Kidney (tissue), 22 donors: ENCODE measurements at places on chromosomes 7 and 10.
A peak's percentile ranks its signal among the peaks of the same experiment; 100 is the strongest.

DNA sequence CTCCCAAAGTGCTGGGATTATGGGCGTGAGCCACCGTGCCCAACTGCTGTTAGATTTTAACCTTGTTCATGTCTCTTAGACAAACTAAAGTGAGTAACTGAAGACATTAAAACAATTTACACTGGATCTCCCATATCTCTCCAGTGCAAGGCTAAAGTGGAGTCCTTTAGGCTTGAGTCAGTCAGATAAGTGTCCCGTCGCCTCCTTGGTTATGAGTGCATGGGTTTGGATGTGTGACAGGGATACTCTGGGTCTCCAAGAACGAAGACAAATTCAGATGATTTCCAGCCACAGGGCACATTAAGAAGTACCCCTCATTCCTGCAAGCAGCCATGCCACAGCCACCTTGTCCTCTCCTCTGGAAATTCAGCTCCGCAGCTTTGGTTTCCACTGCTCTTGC, 66.1 kb upstream of the PDZD8 start:
- no peak for DNase-seq

DNA sequence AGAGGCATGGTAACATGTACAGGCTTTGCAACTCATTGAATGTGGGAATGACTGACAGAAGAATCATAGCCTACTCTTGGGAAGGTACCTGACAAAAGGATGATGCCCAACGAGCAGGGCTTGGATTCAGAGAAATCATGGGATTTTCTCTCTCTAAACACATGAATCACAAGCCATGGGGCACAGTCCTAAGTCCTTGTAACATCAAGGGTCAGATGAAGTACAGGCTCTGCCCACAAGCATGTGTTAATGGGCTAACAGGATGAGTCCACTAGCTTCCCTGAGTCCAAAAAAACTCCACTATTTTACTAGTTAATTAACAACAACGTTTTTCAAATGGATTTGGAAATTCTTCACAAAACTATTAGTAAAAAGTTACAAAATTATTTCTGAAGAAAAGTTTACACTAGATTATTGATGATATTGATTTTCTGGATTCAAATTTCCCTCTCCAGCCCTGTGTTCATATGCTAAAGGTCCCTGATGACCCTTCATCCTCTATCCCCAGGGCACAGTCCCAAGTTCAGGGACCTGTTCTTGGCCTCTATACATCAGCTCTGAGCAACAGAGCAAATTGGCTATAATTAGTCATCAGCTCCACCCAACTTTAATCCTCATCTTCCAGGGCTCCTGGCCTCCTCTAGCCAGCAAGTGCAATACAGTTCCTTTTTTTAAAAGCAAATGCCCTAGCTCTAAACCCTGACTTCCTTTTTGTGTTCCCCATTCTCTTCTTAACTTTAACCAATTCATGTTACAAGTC, 99.8 kb downstream of the GSAP start:
- no peak for DNase-seq

DNA sequence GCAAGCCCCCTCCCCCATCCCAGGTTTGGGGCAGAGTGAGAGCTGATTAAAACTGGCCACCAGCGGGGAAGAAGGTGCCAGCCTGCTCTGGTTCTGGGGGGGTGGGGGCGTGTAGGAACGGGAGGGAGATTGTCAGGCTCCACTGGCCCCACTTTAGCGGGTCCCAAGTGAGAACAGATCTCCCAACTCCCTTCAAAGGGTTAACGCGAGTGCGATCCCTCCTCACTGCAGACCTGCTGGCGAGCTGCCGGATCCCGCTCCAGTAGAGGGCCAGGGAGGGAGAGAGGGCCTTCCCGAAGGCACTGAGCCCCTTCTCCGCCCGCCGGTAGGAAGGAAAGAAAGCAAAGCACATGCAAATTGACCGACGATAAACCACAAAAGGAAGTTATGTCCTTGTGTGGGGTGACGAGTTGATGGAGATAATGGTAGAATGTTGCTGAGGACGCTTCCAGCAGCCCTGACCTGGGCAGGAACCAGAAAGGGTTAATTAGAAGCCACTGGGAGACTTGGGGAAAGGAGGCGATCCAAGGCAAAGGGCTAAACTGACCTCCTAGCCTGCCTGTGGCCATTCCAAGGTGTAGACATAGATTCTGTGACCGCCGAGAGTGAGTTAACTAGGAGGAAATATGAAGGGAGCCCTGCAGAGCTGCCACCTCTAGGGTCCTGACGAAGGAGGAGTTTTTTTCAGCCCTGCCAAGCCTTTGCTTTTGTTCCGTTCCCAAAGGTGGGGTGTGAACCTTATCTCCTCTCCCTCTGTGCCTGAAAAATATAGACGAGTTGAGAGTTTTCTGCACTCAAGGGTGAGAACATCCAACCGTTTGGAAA, 1.5 kb downstream of the NRG3 start:
- peak; percentile 78 for DNase-seq

DNA sequence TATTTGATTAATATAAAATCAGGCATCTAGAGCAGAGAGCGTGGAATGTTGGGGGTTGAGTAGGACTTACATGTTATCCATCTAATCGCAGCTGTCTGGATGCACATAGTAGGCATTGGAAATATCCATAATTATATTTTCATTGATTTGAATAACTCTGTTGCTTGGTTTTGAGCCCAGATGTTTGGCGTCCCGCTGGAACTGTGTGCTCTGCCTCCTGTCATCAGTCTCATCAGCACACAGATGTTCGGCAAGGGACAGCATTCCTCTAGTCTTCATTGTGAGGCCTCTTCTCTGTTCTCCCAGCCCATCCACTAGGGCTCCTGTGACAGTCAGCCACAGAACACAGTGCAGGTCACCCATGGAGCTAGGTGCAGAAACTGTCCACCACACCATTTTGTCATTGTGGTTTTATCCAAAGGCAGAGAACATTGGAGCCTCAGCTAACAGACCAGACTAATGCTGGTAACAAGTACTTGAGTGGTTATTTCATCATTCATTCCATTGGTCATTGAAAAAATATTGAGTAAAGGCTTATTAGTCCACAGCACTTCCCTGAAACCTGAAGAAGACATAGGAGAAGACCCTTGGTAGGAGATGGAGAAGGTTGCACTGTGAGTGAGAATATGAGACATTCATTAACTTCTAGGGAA, 927.4 kb downstream of the LRMDA start:
- DNase-seq, result no peak

DNA sequence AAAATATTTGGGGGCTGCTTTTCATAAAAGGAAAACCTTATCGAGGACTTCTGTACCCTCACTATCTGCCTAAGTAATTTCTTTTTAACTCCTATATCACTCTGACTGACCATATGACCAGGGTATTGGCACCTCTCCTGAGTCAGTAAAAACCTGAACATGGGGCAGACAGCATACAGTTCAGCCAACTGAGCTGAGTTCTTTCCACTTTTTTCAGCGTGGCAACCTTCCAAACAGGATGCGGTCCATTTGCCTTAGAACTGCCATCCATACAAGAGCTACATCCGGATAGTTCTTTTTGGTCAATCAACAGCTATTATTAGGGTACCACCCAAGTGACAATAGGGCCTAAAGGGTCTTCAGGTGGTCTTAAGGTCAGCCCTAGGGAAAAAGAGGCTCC, 122.6 kb downstream of the MARCHF5 start:
- no peak for DNase-seq

DNA sequence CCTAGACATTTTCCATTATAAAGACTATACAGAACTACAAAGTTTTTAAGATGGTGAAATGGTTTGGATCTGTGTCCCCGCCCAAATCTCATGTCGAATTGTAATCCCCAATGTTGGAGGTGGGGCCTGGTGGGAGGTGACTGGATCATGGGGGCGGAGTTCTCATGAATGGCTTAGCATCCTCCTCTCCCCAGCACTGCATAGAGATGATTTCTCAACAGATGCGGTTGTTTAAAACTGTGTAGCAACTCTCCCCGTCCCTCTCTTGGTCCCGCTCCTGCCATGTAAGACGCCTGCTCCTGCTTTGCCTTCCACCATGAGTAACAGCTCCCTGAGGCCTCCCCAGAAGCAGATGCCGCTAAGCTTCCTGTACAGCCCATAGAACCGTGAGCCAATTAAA, 1.6 kb downstream of the FAM133B start:
- DNase-seq, result no peak

- peak; percentile 79 for DNase-seq
Observed at GRCh38 chr10:71964743-71965515, 734 bp downstream of the CHST3 start.

GRCh38 chr7:4725850-4726450, 43.9 kb downstream of the FOXK1 start:
- DNase-seq, result no peak

DNA sequence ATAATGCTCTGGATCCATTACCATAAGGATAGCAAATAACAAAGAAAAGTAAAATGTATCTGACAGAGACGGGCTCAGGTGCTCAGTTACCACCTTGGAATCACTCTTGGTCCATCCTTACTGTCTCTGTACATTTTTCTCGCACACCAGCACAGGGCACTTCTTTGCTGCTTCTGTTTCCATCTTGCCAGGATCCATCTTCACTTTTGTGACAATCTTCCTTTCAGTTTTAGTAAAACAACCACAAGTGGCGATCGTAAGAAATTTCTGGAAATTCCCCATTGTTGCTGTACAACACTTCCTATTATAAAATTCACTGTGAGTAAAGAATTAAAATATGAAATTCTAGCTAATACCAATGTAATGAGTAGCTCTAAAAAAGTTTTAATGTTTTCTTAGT, 695.5 kb downstream of the GRM8 start:
- no peak for DNase-seq

DNA sequence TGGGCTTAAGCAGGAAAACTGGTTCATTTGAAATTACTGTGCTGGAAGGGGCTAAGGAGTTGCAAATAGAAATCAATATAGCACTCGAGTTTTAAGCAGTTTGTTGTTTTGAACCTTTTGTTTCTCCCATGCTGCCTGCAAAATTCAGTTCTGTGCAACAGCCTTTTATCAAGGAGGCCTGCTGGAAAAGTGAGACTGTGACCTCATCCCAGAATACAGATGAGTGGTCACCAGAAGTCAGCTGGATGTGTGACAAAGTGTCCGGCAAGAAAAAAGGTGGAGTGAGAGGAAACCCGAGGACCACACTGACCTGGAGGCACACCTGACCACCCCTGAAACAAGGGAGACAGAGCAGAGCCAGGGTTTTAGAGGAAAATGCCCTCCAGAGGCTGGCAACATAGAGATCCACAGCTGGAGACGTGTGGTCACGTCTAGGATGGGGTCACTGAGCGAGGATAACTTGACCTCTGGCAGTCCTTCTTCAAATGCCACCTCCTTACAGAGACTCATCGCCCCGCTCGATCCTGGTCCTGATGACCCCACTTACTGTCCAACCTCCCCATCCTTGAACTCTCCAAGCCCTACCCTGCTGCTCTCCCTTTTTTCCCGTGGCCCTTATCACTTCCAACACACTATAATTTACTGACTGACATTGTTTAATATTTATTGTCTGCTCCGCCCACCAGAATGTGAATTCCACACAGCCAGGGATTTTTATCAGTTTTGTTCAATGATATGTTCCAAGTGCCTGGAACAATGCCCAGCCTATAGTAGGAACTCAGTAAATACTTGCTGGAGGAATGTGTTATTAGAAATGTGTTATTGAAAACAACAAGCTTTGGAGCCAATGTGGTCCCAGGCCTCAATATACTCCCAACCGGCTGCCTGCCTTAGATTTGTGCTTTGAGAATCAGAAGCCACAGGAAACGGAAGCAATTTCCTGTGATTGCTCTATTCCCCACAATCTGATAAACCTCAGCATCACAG, 243.8 kb downstream of the GLI3 start:
- peak; percentile 26 for DNase-seq

DNA sequence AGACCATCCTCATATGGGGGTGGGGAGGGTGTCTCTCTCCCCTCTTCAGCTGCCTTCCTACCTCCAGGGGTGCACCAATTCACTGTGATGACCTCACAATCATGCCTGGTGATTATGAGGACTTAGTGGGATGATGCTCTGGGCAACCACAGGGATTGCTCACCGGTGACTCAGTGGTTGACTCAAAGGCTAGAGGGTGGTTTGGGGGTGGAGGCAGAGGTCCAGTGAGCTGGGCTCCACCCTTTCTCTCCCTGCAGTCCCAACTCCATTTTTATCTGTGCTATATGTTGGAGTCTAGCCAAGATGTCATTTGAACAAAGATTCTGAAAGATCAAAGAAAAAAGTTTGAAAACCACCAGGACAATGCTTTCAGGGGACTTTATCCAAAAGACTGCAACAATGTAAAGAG, 286.9 kb downstream of the KCNMA1 start:
- no peak for DNase-seq

- DNase-seq, result peak; percentile 62
Observed at GRCh38 chr7:151626422-151627115, 106.9 kb upstream of the RHEB start.

DNA sequence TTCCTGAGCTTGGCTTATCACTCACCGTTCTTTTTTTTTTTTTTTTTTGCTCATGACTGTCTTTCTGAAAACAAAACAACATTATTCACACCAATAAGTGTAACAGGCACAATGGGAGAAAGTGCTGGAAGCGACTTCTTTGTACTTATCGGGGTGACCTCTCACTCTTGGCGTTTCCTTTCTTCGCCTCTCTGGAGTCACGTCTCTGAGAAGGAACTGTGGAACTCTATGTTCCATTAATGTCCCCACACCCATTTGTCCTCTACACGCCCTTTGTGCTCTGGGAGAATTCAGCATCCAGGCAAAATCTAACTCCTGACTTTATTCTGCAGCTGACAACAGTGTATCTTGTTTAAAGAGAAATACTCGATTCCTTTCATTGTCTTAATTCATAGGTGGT, 70.8 kb upstream of the FAM204A start:
- no peak for DNase-seq

GRCh38 chr10:11724938-11725776, 17.0 kb upstream of the ECHDC3 start:
- no peak for DNase-seq

- DNase-seq, result no peak
Observed at GRCh38 chr10:93064874-93065660, 4.5 kb downstream of the CYP26C1 start.

DNA sequence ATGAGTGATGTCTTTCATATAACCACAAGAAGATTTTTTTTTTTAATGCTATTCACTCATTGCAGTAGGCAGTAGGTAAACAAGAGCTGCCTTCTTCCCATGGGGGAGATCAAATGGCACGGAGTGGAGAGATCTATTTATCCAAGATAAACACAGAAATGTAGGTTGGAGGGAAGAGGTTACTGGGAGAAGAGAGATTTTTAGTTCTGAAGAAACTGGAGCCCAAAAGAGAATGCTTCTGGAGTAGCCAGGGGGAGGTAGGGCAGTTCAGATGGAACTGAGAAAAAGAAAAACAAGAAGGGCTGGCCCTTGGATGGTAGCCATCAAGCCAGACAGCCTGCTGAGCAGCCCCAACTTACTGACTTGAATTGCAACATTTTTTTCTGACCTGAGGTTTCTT, 270.1 kb upstream of the TPK1 start:
- peak; percentile 38 for DNase-seq

- DNase-seq, result no peak
Observed at GRCh38 chr10:35462491-35462934, 126.2 kb downstream of the CCNY start.

DNA sequence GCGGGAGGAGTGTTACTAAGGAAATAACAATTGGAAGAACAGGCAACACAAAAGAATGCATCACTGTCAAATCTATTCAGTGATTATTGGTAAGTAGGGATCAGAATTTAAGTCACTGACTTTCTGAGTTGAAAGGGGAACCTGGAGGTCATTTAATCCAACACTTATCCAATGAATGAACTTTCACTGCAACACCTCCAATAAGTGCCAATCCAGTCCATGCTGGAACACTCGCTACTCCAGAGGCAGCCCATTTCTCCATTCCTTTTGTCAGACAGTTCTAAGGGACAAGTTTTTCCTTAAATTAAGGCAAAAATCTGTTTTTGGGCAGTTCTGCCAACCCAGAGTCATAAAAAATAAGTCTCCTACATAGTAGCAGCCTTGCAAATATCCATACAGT, 29.5 kb downstream of the FRA10AC1 start:
- DNase-seq, result no peak

- no peak for DNase-seq
Observed at GRCh38 chr7:20310963-20311742, 19.5 kb upstream of the ITGB8 start.
